ENCODE measurements at places on chromosomes 3 and 15. TPM values are rescaled to one million over a fixed set of nuclear protein-coding genes. Genes with fewer than 3 reads are reported as not detected.

The B3GALNT1 gene
- polyA plus RNA-seq = 19.1 TPM

- DNase-seq = peak; percentile 43
Measured at GRCh38 chr3:73056014-73056844, 5.2 kb upstream of the EBLN2 start.

The RAB6B gene
- polyA plus RNA-seq = 8.8 TPM

- no peak for DNase-seq
Measured at GRCh38 chr3:52857133-52857532, 22.3 kb upstream of the MUSTN1 start.

GRCh38 chr15:99110581-99111320 lies 5.9 kb downstream of the SYNM start:
- DNase-seq = no peak

- no peak for DNase-seq
Measured at GRCh38 chr3:127068111-127068810, 85.3 kb downstream of the PLXNA1 start.

The COPB2 gene
- 132 TPM for polyA plus RNA-seq

The CLDN11 gene
- polyA plus RNA-seq = 5.0 TPM

DNA sequence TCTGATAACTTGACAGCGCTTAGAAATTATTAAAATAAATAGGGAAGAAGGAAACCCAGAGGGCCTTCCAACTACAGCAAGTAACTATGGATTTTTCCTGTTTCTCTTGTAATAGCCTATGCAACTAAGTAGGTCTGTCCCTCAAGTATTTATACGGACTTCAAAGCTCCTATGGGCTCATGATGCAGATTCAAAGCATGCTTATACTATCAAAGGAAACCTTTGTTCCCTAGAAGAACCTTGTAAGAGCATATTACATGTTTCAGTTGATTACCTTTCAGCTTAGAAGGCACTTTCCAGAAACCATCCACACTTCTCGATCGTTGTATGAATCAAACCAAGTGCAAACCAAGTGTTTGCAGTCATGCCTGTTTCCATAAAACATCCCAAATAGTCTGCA lies 158.8 kb downstream of the ALCAM start:
- peak; percentile 9 for DNase-seq

The FBXL2 gene
- 27.7 TPM for polyA plus RNA-seq
